Calu3 (cell line): ENCODE measurements at places on chromosomes 6 and 20. TPM values are rescaled to one million over a fixed set of nuclear protein-coding genes. Genes with fewer than 3 reads are reported as not detected.

Gene HRH3
- not detected in 2 replicates for total RNA-seq

GRCh38 chr6:129402244-129402643, 307.7 kb downstream of the ARHGAP18 start:
- DNase-seq, result no peak

GRCh38 chr6:122416825-122417224, 17.4 kb downstream of the HSF2 start:
- DNase-seq, result no peak

- no peak for DNase-seq
Measured at GRCh38 chr6:119158057-119158848, 79.8 kb upstream of the FAM184A start.

- DNase-seq, result peak; percentile 29
Measured at GRCh38 chr6:110878751-110879522, 4.4 kb downstream of the AMD1 start.

DNA sequence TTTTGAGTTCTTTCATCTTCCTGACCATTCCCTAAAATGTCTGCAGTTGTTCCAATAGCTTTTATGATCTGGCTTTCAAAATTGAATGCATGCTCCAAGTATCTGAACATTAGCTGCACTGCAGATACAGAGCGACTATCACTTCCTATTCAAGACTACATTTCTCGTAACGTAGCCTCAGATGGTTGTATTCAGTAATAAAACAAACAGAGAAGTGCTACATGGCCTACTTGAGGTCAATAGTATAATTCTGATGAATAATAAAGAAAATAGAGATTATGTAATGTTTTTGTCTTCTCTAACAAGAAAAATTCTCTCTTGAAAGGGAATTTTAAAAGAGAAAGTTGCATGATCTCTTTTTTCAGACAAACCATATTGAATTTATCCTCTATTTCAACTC, 333.9 kb upstream of the IRAK1BP1 start:
- DNase-seq, result no peak
